ENCODE measurements at places on chromosomes 11 and 22.

DNA sequence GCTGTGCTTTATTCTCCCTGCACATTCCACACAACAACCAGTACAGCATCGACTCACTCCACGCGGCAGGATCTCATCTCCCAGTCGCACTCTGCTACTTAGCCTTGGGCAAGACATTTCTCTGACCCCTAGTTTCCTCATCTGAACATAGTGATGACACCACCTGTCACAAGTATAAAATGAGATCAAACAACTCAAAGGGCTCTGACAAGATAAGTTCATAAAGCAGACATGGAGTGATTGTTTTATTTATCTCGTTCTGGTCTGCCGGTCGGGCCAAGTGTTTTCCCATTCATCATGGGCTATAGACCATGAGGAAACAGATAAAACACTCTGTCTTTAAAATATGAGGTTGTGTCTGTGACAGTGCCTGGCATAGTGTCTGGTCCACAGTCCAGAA lies 35.0 kb downstream of the DSCAML1 start:
- no peak for DNase-seq

GRCh38 chr11:746289-747157 lies 741 bp upstream of the TALDO1 start:
- no peak for DNase-seq

GRCh38 chr22:48084729-48085050 lies 1322.2 kb downstream of the TBC1D22A start:
- no peak for DNase-seq

DNA sequence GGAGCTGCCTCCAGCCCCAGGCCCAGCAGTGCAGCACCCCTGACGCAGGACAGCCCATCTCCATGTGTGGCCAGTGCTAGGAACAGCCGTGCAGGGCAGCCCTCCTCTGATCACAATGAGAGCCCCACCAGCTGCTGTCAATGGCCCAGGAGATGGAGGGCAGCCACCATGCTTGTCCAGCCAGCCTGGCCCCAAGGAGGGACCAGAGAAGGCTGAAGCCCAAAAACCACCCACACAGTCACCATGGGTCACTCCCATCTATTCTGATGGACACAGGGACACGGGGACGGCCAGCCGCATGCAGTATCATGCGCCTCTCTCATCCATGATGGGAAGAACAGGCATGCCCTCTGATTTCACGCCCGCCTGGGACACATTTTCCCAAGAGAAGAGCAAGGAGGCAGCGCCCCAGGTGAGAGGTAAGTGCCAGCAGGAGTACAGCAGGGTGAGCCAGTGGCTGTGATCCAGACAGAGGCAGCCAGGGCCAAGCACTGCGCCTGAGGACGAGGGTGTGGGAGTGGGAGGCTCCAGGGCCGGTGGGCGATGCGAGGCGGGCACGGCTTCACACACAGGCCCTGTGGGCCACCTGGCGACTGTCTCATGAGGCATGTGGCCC lies 33.6 kb upstream of the GNB1L start:
- DNase-seq = no peak

DNA sequence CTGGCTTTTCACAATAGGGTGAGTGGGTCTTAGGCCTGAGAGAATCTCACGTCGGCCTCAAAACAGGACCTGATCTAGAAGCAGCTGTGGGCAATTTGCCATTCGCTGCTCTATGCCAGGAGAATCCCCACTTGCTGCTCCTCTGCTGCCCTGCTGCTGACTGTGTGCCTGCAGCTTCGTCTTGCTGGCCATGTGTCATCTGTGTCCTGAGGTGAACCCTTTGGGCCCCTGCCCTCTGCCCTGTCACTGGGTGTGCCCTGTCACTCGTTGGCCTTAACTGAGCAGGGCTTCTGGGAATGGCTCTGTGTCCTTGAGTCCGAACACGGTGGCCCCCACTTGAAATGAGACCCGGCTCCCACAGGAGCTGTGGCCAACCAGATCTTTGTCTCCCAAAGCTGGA lies 6.2 kb downstream of the NAA40 start:
- no peak for DNase-seq

GRCh38 chr11:122399375-122399774 lies 256.1 kb upstream of the UBASH3B start:
- no peak for DNase-seq

GRCh38 chr11:44793350-44794090 lies 66.8 kb downstream of the TSPAN18 start:
- DNase-seq = no peak

DNA sequence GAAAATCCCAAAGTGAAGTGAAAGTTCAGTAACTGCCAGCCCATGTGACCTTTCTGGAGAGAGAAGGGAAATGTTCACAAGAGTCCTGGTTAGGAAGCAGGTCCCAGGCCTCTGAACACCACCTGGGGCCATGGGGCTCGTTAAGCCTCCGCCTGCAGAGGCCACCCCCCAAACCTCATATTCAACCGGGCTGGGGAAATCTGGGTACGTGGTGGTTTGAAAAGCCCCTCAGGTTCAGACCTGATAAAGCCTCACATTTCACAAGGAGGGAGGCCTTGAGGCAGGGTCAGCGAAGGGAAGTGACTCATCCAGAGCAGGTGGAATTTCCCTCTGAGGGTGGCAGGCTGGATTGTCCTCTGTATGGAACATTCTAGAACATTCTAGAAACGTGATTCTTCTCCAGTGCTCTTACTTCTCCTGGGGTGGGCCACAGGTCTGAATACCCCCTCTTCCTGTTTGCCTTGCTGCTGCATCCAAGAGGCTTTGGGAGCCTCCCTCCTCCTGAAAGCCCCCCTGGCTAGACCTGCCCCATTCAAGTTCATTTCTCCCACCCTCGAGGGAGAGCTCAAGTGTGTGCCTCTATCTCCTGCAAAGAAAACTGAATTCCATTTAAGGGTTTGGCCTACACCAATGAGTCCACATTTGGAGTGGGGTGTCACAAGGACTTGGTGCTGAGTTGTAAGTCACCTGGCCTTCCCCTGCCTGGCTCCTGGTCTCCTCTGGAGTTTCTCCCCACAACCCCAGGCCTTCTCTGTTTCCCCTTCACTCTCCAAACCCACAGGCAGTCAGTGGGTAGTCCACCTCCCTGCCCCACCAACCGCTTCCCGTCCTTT lies 6.3 kb downstream of the FXYD2 start:
- peak; percentile 63 for DNase-seq

DNA sequence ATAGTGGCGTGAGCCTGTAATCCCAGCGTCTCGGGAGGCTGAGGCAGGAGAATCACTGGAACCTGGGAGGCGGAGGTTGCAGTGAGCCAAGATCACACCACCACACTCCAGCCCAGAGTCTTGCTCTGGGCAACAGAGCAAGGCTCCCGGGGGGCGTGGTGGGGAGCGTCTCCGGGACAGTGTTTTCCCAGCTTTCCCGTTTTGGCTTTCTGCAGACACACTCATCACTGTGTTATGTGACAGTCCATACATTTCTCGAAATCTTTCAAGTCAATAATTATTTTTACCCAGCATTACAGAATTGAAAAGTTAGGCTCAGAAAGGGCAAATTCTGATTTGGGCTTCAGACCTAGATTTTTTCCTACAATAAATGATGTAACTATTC lies 31.7 kb downstream of the NEAT1 start:
- no peak for DNase-seq
